ENCODE measurements at places on chromosomes 2 and 18. TPM values are rescaled to one million over a fixed set of nuclear protein-coding genes. Genes with fewer than 3 reads are reported as not detected.
A peak's percentile ranks its signal among the peaks of the same experiment; 100 is the strongest.

Gene NT5C1B
- polyA plus RNA-seq: not detected

Gene TWIST2
- 0.49 TPM for polyA plus RNA-seq

Gene MEP1B
- polyA plus RNA-seq: not detected

GRCh38 chr2:225543626-225544025, 144.1 kb downstream of the NYAP2 start:
- DNase-seq: no peak

GRCh38 chr2:212540341-212540740, 1.7 kb upstream of the ERBB4 start:
- DNase-seq: no peak

DNA sequence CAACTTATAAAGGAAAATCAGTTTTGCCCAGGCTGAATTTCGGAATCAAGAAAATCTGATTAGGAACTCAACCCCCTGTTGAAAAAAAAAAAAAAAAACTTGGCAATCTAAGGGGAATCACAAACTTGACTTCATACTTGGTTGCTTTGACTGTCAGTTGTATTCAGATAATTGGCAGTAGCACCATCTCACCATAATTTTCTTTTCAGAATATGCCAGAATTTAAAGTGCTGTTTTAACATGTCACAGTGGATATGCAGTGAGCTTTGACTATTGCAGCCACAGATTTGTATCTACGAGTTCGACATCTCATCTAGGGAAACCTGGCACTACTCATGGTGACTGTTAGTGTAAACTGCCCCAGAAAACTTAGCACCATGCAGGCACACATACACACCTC, 761.4 kb upstream of the KLHL29 start:
- no peak for DNase-seq

- no peak for DNase-seq
Observed at GRCh38 chr18:44744161-44745121, 63.8 kb downstream of the SETBP1 start.

DNA sequence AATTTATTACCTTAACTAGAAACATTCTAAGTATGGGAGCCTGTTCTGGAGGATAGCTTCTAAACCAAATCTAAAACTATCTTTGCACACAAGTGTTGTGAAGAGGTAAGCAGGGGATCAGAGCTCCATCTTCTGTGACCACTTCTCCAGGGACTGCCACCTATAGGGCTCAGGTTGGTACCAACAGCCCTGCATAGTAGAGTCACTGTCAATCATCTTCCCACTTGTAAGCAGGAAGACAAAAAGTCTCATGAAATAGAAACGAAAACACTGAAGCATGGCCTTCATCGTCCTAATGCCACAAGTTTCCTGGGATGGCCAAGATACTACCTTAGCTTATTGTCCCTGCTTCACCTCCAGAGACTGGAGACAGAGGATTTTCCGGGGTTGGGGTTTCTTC, 43.8 kb downstream of the KANSL3 start:
- no peak for DNase-seq

- peak; percentile 35 for DNase-seq
Observed at GRCh38 chr2:182540252-182540651, 113.4 kb upstream of the PDE1A start.

Gene SCN7A
- not detected for polyA plus RNA-seq

Gene PROC
- not detected for polyA plus RNA-seq

GRCh38 chr2:20012282-20013125, at the start of gene MATN3:
Gene MATN3 (minus strand): TSS chr2:20012668. CDS start chr2:20012631, 37 bp downstream.
- DNase-seq: no peak
